ENCODE measurements at places on chromosomes 13 and 19.

- DNase-seq: peak; percentile 24
Observed at GRCh38 chr13:114110091-114110829, 22.2 kb downstream of the RASA3 start.

DNA sequence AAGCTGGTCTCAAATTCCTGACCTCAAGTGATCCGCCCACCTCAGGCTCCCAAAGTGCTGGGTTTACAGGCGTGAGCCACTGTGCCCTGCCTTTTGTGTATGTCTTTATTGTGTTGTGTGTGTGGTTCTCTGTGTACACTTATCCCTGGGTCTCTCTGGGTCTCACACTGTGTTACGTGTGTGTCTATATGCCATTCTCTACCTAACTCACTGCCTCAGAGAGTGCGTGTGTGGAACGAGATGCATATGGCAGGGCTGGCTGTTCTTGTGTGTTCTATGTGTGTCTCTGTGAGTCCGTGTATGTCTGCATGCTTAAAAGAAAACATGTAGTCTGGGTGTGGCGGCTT lies 10.5 kb downstream of the FOXA3 start:
- DNase-seq: no peak

GRCh38 chr19:23436944-23437343 lies 41.7 kb upstream of the ZNF91 start:
- no peak for DNase-seq

DNA sequence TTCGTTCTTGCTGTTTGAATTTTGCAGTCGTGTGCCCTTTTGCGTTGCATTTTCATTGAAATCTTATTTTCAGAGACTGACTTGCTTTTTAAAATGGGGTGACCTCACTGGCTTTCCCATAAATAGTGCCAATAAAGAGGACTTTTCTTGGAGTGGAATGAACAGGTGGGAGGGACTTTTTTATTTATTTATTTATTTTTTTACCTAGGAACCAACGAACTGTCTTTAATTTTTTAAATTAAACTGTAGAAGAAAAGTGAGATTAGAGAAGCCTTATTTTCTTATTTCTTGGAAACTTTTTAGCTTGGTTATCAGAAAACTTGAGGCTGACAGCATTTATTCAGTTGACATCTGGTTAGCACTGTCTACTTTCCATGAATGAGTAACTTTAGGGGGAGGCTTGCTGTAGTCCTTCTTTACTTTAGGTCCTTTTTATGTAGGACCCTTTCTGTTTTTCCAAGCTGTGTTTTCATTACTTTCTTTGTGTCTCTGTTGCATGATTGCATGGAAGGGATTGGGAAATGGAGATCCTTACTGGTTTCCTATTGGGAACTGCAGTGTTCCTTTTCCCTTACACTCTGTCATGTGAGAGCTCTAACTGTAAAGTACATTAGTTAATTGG lies 1.7 kb downstream of the SLAIN1 start:
- no peak for DNase-seq

- no peak for DNase-seq
Observed at GRCh38 chr13:114124921-114125320, 7.5 kb downstream of the RASA3 start.

DNA sequence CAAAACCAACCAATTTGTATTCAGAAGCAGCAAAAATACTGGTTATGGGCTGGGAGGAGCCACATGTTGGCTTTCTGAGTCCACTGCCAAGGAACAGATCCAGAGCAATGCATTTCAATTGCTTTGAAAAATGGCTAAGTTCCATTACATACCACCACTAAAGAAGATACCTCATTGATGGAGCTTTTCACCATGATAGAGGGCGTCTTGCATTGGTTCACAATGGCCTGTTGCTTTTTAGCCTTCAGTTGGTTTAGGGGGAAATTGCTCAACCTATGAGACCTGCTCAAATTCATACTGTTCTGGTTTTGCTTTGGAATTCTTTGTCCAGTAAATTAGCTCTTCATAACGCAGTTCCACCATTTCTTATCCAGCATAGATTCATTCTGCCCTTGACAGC lies 21.2 kb upstream of the CPB2 start:
- DNase-seq: no peak

- no peak for DNase-seq
Observed at GRCh38 chr19:31957711-31958110, 387.7 kb upstream of the ZNF507 start.

DNA sequence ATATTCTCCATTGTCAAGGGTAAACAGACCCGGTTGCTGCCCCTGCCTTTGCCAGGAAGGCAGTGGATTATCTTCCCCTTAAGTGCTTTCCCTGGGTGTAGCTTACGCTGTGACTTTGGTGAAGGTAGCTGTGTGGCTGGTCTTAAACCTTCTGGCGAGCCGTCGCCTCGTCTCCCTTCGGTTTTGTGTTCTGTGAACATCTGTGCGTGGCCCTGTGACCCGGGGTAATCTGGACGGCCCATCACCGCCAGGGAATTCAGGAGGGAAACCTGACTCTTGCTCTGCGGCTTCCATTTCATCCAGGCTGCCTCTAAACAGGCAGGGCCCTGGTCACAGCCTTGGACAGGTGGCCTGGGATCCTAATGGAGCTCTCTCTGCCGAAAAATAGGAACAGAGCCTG lies 78.7 kb downstream of the SHISA2 start:
- DNase-seq: no peak

GRCh38 chr13:98364647-98365046 lies 187.6 kb upstream of the RNF113B start:
- no peak for DNase-seq

DNA sequence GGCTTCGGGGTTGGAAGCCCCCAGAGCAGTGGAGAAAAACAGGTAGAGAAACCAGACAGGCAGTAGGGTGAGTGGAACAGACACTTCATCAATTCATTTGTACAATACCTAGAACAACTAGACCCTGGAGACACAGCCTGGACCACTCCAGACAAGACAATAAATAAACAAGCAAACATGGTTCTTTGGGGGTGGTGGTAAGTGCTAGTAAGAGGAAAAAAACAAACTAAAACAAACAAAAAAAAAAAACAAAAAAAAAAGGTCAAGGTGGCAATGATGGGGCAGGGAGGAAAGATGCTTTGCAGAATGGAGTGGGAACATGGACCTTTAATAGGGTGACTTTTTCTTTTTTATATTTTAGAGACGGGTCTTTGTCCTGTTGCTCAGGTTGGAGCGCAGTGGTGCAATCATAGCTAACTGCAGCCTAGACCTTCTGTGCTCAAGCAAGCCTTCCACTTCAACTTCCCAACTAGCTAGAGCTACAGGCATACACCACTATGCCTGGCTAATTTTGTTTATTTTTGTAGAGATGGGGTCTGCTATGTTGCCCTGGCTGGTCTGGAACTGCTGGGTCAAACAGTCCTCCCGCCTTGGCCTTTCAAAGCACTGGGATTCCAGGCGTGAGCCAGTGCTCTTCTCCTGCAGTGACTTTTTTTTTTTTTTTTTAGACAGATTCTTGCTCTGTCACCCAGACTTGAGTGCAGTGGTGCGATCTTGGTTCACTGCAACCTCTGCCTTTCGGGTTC lies 3.1 kb downstream of the JUNB start:
- no peak for DNase-seq

GRCh38 chr19:12997179-12997966 lies 2.1 kb downstream of the NFIX start:
- no peak for DNase-seq

GRCh38 chr13:25932365-25932764 lies 119.5 kb downstream of the SHISA2 start:
- DNase-seq: no peak

- no peak for DNase-seq
Observed at GRCh38 chr13:51768378-51768921, 35.5 kb downstream of the DHRS12 start.

GRCh38 chr13:107457686-107458085 lies 757.6 kb downstream of the LIG4 start:
- DNase-seq: no peak

DNA sequence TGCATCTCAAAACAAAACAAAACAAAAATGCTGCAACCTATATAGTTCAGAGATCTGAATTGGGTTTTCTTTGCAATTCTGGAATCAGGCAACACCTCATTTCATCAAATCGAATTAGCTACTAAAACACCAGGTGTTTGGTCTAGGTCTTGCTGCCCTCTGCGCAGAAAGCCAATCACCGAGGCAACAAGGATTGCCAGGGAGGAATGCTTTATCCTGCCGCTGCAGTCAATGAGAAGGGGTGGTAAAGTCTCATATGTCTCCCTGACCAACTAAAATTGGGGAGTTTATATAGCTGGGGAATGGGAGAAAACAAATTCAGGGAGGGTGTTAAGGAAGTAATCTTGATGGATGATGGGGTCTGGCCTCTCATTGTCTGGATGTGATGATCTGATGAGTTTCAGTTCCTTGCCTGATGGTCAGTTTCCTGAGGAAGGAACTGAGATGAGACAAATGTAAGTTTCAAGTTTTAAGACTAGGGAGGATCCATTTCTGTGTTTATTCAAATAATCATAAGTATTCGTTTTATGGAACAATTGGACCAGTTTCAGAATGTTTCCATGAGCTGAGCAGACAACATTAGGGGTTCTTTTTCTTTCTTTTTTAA lies 5.0 kb upstream of the YJU2 start:
- DNase-seq: no peak

DNA sequence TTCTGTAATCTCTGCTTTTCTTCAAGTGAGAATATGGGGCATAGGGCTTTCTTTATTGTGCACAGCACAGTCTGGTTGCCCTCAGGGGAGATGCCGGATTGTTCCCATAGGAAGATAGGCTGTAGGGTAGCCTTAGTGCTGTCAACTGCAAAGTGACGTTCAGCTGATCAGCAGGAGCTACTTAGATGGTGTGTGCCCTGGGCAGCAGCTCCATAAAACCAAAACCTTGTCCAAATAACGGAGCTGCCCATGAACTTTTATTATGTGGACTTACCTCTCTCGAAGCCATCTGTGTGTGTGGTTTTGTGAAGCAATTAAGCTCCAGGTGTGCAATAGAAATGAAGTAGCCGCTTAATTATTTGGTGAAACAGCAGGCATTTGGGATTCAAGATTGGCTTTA lies 120.0 kb upstream of the RNF113B start:
- no peak for DNase-seq

- peak; percentile 69 for DNase-seq
Observed at GRCh38 chr19:51398096-51398704, 7.8 kb upstream of the C19orf84 start.

DNA sequence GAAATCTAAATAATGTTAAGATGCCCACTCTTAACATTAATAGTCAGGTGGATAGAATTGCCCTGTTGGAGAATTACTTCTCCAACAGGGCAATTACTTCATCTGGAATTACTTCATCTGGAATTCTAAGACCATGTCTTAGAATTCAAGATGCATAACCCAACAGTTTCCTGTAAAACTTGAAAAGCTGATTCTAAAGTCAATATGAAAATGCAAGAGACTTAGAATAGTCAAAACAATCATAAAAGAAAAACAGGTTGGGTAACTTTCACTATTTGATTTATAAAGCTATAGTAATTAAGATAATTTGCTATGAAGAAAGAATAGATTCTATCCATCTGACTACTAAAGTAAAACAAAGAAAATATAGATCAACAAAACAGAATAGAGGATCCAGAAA lies 75.2 kb downstream of the ABCC4 start:
- DNase-seq: no peak

- DNase-seq: no peak
Observed at GRCh38 chr19:11152318-11153062, 3.1 kb downstream of the SPC24 start.

GRCh38 chr19:49488863-49489537 lies 1.6 kb downstream of the RPL13A start:
- DNase-seq: no peak

- no peak for DNase-seq
Observed at GRCh38 chr19:50349277-50350057, 16.0 kb downstream of the NAPSA start.

DNA sequence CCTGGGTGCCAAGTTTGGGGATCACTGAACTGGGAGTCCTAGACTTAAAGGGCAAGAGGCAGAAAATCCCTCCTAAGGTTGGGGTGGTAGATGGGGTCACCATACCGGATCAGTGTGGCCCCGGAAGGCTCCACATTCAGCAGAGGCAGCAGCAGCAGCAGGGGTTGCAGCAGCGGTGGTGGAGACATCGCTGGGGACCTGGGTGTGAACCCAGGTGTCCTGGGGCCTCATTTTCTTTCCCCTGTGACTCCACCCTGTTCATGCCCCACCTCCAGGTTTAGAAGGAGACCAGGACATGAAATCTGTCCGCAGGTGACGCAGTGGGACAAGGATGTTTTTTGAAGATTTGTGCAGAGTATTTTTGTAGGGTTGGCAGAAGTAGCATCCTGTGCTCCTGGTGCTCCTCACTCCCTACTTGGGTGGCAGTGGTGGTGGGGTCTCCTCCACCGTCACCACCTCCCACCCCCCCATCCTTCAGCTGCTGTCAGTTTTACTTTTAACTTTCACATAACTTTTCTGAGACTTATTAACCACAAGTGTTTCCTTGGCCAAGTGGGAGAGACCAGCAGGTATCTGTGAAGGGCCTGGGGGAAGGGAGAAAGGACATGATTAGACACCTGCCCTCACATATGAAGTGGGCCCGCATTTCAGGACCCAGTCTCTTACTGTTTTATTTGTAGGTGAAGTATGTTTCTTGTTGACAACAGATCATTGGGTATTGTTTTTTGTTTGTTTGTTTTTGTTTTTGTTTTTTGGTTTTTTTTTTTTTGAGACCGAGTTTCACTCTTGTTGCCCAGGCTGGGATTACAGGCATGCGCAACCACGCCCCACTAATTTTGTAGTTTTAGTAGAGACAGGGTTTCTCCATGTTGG lies at the start of gene NAPSA:
Gene NAPSA (minus strand): TSS at position 206 of the 873 bp plus-strand sequence. CDS start 18 bp downstream, at position 188.
- DNase-seq: no peak

DNA sequence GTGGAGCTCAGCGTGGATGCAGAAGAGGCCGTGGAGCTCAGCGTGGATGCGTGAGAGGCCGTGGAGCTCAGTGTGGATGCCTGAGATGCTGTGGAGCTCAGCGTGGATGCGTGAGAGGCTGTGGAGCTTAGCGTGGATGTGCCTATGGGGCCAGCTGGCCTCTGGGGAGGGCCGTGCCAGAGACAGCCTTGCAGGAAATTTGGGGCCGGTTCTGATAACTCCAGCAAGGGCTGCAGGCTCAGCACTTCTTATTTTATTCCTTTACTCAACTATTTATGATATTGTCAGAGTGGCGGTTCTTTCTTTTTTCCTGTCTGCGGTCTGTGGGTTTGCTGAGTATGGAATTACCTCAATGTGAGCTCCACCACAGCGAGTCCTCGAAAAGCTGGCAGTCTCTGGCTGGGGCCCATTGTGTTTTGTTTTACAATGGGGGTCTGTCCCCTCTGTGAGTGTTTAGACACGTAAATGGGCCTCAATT lies 17.8 kb upstream of the TMEM255B start:
- DNase-seq: no peak

DNA sequence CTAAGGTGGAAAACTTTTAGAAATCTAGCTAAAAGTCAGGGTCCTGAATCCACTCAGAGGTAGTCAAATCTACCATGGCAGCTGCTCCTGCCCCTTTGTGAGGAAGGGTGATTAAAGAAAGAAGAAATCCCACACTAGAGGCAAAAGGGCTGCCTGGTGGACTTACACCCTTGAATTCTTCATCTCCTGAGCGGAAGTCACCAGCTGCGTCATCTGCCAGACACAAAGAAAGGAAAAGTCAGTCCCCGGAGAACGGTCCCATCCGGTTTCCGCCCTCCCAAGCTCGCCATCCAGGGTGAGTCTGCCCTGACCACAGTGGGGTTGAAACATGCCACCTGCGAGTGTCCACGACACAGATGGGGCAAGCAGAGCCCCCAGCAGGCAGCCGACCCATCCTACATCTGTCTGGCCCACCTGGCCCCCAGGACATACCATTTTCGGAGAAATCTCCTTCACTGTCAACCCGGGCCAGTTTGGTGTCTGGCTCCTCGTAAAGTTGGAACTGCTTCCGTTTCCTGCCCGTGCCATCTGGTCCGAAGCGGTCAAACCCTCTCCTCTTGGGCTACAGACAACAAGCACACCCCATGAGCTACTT lies 7.7 kb downstream of the AKAP8 start:
- peak; percentile 23 for DNase-seq

GRCh38 chr13:44388427-44389059 lies 14.9 kb downstream of the SERP2 start:
- DNase-seq: no peak
